ENCODE measurements at places on chromosomes 11 and 22.

DNA sequence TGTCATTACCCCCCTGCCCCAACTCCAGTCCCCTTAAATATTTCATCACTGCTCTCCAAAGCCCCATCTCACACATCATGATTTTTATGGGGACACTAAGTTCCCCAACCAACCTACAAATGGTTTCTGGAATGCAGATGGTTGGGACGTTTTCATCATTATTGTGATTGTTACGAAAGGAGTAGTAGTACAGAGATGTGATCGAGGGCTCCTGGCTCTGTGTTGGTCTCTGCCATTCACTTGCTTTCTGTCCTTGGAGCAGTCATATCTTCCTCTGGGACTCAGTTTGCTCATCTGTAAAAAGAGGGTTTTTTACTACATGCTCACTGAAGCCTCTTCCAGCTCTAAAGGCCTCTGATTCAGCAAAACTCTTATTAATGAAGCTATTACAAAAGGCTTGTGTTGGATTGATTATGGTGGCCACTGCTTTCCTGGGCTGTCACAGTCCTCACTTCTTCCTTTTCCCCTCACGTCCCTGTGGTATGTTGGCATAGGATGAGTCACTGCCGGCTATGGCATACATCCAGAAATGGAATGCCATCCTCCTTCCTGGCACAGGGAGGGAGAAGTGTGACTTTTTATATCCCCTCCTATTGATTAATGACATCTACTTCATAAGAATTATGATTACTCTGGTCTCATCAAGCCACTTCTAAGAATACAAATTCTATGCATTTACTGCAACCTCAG, 593.7 kb downstream of the METTL15 start:
- DNase-seq: no peak

DNA sequence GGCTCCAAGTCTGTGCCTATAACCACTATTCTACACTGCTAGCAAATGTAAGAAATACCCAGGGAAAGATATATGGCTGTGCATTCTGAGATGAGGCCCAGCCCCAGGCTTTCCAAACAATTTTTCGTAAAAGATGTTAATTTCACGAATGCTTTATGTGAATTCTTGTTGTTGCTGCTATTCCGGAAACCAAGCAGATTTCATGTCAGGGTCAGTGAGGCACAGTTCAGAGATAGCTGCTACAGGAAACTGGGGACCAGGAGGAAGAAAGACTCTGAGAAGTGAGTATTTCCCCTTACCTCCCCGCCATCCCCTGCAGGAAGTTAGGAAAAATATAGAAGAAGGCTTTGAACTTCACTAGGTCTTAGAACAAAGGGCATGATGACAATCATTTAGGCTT, 84.7 kb upstream of the TP53I11 start:
- no peak for DNase-seq

DNA sequence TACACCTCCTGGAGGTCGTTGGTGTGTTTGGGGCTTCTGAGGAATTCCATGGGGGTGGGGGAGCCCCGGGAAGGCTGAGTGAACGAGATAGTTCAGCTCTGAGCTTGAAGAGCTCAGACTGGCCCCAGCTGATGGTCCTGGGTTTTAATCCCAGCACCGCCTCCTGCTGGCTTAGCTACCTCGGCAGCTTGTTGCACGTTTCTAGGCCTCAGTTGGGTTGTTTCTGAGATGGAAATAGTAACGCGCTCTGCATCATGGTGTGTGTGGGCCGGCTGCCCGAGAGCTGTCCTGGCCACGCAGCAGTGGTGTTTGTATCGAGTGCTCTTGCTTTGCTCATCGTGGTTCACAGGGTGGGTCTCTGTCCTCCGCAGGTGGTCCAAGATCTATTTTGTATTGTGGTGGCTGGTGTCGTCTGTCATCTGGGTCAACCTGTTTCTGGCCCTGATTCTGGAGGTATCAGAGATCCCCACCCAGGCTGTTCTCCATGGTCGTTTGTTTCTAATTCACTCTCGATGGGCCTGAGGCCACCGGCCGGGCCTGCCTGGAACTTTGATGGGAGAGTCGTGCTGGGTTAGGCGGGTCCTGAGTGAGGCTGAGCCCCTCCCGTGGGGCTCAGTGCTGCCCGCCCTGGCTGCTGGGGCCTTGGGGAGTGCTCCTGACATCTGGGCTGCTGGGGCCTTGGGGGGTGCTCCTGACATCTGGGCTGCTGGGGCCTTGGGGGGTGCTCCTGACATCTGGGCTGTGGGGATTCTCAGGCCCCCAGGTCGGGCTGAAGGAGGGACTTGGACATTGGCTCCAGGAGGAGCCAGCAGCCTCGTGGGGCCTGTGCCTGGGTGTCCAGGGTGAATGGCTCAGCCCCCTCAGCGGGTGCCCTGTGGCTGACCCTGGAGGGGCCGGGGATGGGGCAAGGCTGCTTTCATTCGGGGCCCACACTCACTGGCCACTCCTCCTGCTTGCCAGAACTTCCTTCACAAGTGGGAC, 37.7 kb downstream of the TPCN2 start:
- DNase-seq: no peak

- DNase-seq: no peak
These were observed 1182.5 kb downstream of the TBC1D22A start for GRCh38 chr22:47944941-47945340.

DNA sequence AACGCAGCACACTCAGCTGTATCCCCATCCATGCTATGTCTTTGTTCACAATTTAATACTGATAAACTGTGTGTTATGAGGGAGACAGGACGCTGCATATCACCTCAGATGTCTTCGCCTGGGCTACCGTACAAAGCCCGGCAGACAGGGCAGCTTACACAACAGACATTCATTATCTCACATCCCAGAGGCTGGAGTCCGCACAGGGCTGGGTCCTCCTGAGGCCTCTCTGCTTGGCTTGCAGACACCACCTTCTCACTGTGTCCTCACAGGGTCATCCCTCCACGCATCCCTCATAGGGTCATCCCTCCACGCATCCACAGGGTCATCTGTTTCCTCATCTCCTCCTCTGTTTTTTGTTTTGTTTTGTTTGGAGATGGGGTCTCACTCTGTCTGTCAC, 61.2 kb downstream of the SHANK2 start:
- no peak for DNase-seq

- DNase-seq: no peak
These were observed 8.4 kb upstream of the PATZ1 start for GRCh38 chr22:31354515-31354914.

DNA sequence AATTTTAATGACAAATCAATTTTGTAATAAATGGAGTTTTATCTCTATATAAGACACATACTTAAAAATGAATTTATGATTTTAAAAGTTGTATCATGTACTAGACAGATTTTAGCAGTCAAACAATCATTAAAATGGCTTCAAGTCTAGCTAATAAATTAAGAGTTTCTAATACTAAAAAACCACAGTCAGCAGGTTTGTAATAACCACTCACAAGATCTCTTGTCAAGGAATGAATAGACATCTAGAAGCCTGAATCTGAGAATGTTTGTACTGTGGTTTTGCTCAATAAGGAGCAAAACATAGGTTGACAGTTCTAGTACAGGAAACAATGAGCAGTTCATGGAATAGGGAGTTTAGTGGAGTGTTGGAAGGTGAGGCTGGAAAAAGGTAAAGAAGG, 81.2 kb downstream of the DEUP1 start:
- DNase-seq: no peak

GRCh38 chr11:40686765-40687164, 772.7 kb downstream of the LRRC4C start:
- no peak for DNase-seq

- no peak for DNase-seq
These were observed 27.3 kb upstream of the PRSS23 start for GRCh38 chr11:86772999-86773398.

DNA sequence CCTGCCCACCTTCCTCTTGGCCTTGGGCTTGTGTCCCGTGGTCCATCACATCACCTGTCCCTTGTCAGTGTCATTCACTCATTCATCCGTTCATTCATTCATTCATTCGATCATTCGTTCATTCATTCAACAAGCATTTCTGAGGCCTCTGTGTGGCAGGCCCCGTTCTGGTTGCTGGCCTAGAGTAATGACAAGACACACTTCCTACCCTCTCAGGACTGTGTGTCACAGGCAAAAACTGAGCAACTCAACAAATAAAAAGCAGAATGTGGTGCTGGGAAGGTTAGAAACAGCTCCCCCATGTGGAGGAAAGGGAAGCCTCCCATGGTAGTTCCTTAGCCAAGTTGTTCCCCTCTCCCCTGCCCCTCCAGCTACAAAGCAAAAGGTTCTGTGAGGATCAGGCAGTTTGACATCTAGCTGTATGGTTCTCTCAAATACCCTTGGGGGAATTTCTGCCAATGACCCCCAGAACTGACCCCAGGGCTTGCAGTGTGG, 1.6 kb upstream of the OMP start:
- DNase-seq: no peak

- no peak for DNase-seq
These were observed 13.8 kb downstream of the SDHD start for GRCh38 chr11:112100462-112100861.

- DNase-seq: no peak
These were observed 35.6 kb downstream of the ARL14EP start for GRCh38 chr11:30358536-30358935.

DNA sequence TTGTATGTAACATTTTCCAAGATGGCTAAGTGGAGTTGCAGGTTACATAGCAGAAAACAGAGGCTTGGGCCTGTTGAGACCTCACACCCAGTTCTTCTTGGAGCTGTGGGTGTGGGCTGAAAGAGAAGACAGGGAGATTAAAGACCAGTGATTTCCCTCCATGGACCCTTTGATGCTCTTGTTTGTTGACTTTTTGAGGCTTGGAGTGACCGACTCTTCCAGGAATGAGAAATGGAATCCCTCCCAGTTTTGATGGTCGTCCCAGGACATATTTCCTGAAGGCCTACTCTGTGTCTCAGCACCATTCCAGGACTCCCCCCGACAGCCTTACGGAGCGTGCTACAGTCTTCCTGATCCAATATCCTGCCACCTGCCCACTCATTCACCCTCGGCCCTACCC, 96.9 kb downstream of the PTPRJ start:
- no peak for DNase-seq

GRCh38 chr11:66454828-66455227, 11.9 kb upstream of the PELI3 start:
- no peak for DNase-seq

- no peak for DNase-seq
These were observed 12.3 kb upstream of the TXN2 start for GRCh38 chr22:36493690-36494110.

DNA sequence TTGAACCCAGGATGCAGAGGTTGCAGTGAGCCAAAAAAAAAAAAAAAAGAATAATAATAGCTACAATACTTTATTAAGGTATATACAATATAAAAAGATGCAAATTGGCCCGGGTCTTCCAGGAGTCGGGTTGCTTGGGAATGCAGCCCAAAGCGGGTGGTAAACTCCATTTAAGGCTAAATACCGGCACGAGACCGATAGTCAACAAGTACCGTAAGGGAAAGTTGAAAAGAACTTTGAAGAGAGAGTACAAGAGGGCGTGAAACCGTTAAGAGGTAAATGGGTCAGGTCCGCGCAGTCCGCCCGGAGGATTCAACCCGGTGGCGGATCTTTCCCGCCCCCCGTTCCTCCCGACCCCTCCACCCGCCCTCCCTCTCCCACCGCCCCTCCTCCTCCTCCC, 143.3 kb downstream of the DLG2 start:
- DNase-seq: no peak

GRCh38 chr11:413120-414081, 1.4 kb downstream of the SIGIRR start:
- DNase-seq: no peak

- DNase-seq: no peak
These were observed 5.6 kb upstream of the CARNS1 start for GRCh38 chr11:67409781-67410368.

GRCh38 chr11:8584511-8584910, 9.5 kb downstream of the STK33 start:
- DNase-seq: no peak

- no peak for DNase-seq
These were observed 561.1 kb downstream of the MN1 start for GRCh38 chr22:27240298-27241075.

- no peak for DNase-seq
These were observed 9.8 kb downstream of the KRTAP5-6 start for GRCh38 chr11:1706634-1707400.

DNA sequence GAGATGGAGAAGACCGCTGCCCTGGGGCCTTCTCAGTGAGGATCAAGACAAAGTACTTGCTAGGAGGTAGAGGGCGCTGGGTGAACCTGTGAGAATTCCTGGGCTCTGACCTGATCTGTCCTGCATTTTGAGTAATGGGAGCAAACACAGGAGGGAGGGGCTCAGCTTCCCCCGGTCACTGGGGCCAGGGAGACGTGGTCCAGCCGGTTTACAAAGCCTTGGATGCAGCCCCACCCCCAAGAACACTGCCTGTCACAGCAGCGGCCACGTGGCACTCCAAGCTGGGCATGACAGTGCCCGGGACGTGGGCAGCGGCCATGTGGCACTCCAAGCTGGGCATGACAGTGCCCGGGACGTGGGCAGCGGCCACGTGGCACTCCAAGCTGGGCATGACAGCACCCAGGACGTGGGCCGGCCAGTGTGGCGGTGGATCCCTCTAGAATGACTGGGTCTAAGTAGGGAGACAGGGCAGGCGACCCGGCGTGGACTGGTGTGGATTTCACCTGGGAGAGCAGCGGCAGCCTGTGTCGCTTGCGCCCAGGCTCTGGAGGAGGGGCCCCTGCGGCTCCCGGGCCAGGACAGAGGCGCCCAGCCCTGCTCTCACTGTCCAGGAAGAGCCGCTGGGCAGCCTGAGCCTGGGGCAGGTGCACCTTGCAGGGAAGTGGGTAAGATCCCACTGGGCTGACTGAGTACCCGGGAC, 2.5 kb upstream of the TTLL8 start:
- DNase-seq: no peak

Measured in GOT3 (cell line).